ENCODE measurements at places on chromosomes 7 and 10.

DNA sequence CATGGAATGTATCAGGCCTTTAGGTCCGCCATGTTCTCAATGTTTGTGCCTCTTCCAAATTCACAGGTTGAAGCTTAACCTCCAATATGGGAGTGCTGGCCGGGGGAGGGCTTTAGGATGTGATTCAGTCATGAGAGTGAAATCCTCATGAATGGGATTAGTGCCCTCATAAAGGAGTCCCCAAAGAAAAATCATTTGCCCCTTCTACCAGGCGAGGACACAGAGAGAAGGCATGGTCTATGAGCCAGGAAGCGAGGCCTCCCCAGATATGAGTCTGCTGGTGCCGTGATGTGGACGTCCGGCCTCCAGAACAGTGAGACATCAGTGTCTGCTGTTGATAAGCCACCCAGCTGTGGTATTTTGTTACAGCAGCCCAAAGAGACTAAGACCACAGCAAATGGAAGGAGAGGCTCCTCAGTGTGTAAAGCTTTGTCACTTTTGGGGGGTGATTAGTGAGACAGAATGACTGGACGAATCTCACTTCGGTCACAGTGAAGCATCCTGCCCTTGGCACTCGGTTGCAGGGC is 231.3 kb upstream of the KLF6 start:
- no peak for DNase-seq

- DNase-seq = no peak
Observed at GRCh38 chr7:140322759-140323158, 75.6 kb downstream of the SLC37A3 start.

- no peak for DNase-seq
Observed at GRCh38 chr10:124286621-124287020, 132.1 kb downstream of the OAT start.

DNA sequence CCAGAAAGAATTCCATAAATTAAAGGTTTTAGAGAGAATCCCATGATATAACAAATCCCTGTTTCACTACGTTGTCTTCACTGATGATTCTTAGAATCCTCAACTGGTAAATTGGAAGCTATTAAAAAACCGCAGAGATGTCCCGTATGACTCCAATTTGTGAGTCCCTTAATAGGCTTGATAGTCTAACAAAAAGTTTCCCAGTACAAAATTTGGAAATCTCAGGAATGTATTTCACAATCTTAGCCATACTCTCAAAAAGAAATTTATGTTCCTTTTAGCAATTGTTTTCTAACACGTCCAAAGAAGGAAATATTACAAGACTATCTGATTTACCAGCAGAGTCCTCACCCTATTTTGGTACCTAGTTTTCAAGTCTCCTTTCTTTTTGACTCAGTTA is 2.5 kb downstream of the TES start:
- DNase-seq = no peak

GRCh38 chr7:138958391-138958956 is 22.7 kb downstream of the KIAA1549 start:
- no peak for DNase-seq

DNA sequence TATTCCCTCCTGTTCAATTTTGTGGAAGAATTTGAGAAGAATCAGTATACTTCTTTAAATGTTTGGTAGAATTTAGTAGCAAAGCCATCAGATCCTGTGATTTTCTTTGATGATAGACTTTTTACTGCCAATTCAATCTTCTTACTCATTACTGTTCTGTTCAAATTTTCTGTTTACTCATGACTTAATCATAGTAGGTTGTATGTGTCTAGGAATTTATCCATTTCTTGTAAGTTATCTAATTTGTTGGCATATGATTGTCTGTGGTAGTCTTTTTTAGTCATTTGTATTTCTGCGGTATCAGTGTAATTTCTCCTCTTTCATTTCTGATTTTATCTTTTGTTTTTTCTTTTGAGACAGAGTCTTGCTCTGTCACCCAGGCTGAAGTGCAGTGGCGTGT is 87.4 kb downstream of the CCDC3 start:
- DNase-seq = no peak

DNA sequence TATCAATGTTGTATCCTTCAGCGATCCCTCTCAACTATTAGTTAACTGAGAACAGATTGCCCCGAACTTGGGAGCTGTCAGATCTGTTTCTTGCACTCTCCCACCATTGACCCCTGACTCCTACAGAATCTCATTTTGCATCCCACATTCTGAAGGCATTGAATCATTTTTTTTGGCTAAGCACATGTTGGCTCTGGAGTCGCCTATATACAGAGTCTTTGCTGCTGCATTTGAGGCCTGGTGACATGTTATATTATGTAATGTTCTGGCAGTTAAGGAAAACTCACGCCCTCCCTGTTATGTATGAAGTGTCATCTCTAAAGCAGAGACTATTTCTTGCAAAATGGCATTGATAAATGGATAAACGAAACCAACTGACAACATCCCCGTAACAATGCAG is 159.2 kb upstream of the ITGB1 start:
- no peak for DNase-seq

GRCh38 chr10:22752272-22752889 is 38.0 kb upstream of the PIP4K2A start:
- no peak for DNase-seq

- DNase-seq = no peak
Observed at GRCh38 chr7:20735346-20736065, 51.2 kb downstream of the SP8 start.

DNA sequence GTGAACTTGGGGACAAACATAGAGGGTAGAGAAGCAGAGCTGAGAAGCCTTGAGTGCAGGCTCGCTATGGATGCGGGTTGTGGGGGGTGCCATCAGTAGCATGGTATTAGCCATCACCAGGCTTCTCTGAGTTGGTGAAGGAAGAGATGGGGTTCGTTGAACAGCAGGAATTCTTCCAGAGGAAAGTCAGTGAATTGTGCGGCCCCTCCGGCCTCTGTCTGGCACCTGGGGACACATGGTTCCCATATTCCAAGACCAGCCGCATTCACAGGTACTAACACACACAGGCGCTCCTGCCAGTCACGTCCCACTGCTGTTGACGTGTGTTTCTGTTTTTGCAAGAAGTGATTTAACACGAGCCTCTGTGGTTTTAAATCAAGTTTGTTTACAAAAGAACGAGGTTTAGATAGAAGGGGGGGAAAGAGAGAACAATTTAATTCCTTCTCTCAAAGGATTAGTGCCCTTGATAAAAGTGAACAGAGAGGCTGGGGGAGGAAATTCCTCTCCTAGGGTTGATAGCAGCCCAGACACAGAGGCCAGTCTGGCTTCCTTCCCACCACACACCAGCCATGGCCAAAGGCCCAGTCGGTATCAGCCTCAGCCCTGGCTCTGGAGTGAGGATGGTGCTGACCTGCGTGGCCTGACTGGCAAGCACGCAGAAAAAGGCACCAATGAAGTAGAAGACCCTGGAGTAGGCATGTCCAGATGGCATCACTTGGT is 252.6 kb upstream of the IGFBP3 start:
- DNase-seq = no peak

GRCh38 chr10:69648461-69648860 is 18.4 kb downstream of the FAM241B start:
- no peak for DNase-seq

- no peak for DNase-seq
Observed at GRCh38 chr7:10632712-10633111, 341.0 kb upstream of the PHF14 start.

DNA sequence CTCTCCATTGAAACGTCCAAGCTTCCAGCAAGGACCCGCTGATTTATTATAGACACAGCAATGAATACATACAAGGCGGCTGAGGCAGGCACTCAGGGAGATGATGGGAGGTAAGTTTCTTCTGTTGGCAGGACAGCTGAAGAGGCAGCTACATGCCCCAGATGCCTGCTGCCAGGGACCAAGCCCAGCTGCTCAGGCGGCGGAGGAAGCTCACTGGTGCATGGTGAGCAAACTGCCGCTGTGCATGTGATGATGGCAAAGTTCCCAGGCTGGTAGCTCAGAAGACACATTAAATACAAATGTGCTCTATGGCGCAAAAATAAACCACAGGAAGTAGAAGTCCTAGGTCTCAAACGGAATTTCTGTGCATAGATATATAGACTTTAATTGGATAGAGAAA is 2.3 kb downstream of the DNTT start:
- DNase-seq = no peak

DNA sequence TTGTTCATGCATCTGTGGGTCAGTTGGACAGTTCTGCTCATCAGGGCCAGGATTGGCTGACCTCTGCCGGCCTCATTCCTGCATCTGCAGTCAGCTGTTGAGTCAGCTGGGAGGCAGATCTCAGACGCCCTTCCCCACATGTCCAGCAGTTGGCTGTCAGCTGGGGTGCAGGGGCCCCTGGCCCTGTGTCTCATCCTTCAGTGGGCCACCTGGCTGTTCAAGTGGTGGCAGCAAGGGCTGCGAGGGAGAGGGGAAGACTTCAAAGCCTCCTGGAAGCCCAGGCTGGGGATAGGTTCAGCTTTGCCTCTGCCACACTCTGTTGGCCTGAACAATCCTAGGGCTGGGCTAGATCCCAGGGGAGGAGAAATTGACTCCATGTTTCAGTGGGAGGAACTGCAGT is 33.2 kb downstream of the TACR2 start:
- DNase-seq = no peak

DNA sequence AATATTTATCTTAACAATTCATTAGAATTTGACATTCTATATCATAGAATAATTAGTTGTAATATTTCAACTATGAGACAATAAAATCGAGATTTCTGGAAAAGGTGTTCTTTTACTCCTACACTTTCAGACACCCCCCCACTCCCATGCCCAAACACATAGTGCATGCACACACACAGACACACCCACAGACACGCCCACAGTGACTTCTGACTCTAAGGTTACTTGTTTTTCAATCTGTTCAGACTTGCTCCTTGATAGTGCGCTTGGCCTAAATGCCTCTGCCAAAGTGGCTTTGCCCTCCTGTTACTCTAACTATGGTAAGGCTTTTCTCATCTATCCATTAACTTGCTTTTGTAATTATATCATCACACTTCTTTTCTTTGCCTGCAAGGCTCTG is 144.0 kb upstream of the PPP1R3A start:
- DNase-seq = no peak

DNA sequence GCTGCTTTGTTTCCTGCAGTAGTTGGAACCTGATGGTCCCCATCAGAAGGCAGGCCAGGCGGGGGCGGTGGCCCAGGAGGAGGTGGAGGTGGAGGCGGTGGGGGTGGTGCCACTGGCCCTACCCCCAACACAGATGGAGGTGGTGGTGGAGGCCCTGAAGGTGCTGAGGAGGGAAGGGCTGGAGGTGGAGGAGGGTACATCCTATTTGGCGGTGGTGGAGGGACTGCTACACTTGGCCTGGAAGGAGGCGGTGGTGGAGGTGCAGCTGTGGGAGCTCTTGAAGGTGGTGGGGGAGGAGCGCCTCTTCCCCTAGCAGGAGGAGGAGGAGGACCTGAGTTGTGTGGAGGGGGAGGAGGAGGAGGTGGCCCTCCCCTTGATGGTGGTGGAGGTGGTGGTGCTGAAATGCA is 36.8 kb downstream of the LMOD2 start:
- DNase-seq = no peak

GRCh38 chr7:32357535-32358277 is 132.5 kb downstream of the LSM5 start:
- no peak for DNase-seq

DNA sequence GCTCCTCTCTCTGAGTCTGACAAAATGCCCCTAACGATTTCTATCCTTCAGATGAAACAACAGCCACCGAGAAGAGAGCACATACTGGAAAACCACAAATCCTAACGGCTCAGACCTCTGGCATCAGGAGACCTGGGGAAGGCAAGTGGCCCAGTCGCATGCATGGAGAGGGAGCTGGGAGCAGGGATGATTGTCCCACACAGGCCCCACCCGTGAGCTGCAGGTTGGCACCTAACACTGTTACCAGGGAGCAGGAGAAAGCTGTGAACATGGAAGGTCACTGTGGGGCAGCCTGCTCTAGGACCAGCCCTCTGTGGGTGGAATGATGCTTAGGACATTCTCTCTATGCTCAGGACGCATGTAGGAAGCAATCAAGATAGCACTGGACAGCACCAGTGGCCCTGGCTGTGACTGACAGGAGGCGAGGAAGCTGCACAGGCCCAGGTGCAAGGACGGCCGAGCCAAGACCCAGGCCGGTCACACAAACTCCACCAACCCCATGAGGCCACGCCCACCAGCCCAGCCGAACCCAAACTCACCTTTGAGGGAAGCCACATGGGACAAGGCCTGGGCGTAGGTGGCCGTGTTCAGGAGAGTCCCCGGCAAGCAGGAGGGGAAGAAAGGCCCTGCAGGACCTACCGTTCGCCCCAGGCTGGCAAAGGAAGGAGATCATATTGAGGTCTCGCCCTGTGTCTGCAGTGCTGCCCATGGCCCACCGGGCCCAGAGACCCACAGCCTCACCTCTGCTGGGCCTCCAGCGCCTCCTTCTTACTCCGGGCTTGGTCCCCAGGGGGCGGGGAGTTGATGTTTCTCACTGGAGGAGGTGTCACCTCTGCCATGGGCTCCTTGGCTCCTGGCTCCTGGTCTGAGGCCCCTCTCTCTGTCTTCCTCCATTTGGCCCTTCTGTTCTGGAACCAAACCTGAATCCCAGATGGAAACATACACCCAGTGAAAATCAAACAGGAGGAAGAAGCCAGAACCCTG is 9.7 kb downstream of the DRGX start:
- no peak for DNase-seq

DNA sequence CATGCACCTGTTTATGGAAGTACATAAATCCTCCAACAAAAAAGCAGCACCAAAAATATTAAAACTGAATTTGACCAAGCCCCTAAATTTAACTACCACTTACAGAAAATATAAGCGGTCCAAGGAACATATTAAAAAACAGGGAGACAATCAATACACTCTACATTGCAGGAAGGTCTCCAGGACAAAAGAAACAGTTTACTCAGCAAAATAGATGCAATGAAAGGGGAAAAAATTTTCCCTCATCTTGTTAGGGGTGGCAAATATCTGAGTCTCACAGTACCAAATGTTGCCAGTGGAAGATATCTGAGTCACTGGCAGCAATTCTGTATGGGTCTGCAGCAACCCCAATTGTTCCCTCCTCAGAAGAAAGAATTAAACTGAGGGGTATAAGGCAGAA is 50.4 kb downstream of the NAMPT start:
- DNase-seq = no peak

DNA sequence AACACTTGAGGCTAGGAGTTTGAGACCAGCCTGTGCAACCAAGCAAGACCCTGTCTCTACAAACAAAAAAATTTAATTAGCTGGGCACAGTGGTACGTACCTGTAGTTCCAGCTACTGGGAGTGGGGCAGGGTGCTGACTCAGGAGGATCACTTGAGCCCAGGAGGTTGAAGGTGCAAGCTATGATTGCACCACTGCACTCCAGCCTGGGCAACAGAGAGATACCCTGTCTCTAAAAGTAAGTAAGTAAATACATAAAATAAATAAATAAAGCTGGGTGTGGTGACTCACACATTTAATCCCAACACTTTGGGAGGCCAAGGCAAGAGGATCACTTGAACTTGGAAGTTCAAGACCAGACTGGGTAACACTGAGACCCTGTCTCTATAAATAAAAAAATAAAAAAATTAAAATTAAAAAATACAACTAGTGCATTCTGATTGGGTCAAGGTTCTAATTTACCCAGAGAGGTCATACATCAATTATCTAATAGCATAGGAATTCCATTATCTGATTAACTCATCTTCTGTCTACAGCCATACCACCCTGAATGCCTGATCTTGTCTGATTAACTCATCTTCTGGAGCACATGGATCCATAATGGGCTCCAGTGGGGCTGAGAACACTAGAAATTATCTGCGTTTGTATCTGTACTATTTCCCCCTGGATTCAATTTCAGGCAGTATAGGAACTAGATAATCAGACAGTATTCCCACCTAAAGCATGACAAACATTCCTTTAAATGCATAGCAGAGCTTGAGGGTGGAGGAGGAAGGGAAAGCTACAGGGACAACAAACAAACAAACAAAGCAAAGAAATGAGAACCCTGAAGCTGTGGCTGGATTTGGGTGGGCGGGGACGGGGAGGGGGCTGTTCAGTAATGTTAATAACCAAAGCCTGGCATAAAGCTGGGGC is 21.0 kb upstream of the HILPDA start:
- no peak for DNase-seq
